CD4-positive, alpha-beta memory T cell (primary cell): ENCODE measurements at places on chromosomes 1 and 21.

GRCh38 chr1:25204797-25205480 lies 27.4 kb downstream of the SYF2 start:
- DNase-seq = peak; percentile 59

- DNase-seq = no peak
These were observed 5.8 kb downstream of the TRIM11 start for GRCh38 chr1:228400692-228401454.

DNA sequence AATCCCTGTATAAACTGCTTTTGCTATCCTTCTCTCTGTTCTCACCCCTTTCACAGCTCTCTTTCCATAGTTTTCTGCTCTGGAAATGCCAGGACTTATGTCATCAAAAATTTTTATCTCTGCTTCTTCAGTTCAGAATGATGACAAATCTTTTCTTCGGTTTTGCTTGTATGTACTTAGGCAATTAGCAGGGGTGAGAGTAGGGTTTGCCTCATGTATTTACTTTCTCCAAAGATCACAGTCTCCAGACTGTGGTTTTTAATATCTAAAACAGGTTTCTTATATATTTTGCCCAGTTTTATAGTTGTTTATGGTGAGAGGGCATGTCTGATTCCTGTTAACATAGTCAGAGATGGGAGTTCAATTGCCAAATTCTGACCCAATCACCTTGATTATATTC lies 235.4 kb upstream of the LYPLAL1 start:
- no peak for DNase-seq

DNA sequence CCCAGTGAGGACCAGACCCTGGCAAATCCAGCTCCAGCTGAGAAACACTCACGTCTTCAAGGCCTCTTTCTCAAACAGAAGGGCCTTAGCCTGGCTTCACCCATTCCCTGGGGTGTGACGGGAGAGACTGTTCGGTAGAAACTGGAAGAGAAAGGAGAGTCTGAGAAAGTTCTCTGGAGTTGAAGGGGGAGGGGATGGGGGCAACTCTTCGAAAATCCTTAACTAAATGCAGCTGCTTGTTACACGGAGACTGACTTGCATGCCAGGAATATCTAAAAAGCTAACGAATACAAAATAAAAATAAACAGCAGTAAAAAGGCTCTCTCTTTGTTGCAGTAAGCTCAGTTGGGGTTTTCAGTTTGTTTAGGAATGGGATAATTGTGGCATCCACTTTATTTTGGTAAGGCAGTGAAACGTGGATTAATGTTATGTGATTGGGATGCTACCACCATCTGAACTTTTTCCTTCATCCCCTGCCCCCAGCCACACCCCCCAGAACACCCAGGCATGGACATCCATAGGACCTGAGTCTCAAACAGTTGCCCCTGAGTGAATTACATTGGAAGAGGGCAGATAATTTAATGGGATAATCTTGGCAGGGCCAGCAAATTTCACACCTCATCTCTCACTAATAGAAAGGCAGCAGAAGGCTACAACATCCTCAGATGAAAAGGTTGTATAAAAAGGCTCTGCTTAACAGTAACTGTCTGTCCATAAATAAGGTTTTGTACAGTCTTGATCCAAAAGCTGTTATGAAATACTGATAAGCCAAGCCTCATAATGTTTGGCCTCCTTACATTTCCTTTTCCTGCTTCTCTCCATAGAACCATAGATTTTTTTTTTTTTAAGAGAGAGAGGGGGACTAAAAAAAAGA lies 5.8 kb downstream of the ROR1 start:
- DNase-seq = no peak

DNA sequence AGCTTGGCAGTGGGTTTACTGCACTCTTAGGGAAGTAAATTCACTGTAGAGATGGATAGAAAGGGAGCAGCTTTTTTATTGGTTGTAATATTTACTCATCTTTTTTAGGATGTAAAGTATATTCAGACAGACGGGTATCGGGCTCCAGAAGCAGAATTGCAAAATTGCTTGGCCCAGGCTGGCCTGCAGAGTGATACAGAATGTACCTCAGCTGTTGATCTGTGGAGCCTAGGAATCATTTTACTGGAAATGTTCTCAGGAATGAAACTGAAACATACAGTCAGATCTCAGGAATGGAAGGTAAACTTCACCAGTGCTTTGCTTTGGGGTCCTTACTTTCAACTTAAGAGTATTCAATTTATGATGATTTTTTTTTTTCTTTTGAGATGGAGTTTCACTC lies 3.2 kb downstream of the UHMK1 start:
- no peak for DNase-seq

DNA sequence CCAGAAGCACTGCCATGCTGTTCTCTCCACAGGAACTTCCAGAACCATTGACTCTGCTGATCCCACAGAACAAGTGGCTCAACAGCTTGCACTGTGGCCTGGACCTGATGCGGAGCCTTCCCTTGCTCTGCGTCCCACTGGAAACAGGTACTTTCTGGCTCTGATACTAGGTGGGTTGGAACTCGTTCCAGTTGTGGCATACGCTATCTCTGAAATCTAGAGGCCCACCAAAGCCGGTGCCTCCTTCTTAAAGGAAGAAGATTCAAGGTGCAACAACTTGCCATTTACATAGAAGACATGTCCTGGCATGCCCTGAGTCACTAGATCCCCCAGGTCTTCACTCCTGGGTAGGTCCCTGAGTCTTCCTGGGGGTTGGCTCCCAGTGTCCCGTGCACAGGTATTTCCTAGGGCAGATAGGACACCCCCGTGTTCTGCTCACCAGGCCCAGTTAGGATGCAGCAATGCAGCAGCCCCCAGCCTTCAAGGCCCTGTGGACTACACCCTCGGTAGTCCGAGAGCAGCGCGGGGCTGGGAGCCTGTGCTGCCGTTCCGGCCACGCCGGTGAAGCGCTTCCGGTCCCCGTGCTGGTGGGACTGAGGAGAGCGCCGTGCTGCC lies 10.8 kb upstream of the PCBP3 start:
- DNase-seq = no peak
